WTC11 (cell line): ENCODE measurements at places on chromosomes 16 and 17.

- peak; percentile 58 for DNase-seq
Measured at GRCh38 chr16:88924834-88925539, 52.0 kb downstream of the CBFA2T3 start.

DNA sequence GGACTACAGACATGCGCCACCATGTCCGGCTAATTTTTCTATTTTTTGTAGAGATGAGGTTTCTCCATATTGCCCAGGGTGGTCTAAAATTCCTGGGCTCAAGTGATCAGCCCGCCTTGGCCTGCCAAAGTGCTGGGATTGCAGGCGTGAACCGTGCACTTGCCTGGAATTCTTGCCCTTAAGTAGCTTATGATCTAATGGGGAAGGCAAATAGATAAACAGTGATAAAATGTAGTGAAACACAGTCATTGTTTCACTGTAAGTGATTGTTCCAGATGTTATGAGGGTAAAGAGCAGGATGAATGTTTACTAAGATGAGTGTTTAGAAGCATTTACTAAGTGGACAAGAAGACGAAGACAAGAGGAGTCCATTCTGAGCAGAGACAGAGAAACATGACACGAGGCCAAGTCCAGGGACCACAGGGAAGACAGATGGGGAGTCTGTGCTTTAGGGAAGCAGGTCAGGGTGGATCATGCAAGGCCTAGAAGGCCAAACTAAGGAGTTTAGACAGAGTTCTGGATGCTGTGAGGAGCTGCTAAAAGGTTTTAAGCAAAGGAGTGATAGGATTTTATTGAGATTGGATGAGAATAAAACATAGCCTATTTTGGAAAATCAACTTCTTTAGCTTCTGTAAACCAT is 36.9 kb downstream of the YPEL2 start:
- no peak for DNase-seq

- DNase-seq = no peak
Measured at GRCh38 chr16:57390636-57391295, 13.8 kb upstream of the CCL17 start.

- no peak for DNase-seq
Measured at GRCh38 chr16:24929409-24929808, 83.6 kb downstream of the SLC5A11 start.

DNA sequence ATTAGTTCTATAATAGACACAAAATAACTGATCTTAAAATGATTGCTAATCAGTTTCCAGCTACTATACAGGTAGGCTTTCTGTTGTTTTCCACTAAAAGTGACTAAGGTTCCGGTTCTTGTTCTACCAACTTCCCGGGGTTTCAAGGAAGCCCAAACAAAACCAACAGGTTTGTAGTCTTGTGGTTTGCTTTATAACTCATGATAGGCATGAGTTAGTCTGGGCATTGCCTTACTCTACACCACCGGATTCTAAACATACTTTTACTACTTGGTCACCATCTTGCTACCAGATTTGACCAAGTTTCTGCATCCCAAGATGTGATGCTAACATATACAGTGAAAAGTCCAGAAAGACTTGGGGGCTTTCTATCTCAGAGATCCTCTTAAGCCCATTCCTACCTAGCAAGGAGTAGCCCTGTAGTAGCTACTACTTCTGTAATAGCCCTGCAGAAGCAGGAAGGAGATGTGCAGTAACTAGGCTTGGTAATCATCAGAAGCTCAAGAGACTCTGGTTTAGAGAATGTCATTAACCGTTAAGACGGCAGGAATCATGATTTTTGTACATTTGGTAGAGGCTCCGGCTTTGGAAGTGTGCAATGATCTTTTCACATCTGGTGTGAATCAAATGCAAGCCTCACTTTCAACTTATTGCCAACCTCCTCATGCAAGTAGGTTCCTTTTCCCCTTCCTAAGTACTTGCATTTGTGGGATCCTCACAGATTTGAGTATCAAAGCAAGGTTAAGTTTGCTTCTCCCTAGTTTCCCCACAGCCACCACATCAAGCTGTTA is 1.6 kb downstream of the FAM117A start:
- no peak for DNase-seq

GRCh38 chr17:56774650-56775049 is 59.1 kb downstream of the C17orf67 start:
- no peak for DNase-seq

DNA sequence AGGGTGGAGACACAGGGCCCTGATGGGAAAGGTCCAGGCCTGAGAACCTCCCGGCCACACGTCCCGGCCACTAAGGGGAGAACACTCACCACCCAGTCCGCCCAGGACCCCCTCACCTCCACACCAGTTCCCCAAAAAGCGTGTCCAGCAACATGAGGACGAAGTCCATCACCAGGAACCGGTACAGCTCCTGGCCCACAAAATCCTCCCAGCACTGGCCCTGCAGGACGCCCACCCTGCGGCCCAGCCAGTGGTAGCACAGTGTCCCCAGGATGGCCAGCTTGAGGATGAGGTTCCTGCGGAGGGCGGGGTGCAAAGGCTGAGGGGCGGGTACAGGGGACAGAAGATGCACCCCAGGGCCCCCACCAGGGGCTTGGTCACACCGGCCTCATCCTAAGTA is 8.0 kb downstream of the TMC6 start:
- DNase-seq = no peak

DNA sequence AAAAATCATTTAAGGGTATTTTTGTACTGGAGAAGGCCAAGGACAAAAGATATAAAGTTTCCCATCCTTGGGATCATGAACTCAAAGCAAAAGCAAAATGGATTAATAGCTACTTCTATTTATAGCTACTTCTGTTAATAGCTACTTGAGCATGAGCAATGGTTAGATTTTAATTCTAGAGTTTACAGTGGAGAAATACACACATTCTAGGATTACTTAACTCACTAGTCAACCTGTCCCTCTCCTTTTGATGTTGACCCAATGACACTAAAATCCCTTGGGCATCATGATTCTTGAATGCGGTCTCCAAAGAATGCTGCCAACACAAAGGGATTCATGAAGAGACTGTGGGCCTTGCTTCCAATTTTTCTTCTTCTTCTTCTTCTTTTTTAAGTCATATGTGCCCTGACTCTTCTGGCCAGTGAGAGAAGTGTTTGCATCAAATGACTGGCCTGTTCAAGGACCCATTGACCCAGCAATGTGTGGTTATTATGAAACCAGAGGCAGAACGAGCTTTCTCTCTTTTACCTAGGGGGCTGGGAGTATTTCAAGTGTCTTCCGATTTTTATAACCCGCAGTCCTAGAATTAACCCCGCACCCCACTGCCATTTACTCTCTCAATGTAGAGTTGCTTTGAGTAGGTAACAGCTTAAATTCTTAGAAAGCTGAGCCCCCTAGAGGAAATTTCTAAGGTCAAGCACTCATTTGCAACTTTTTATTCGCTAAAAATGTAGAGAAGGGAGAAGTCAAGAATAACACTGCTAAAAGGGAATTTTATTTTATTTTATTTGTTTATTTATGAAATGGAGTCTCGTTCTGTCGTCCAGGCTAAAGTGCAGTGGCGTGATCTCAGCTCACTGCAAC is 34.6 kb downstream of the OTOA start:
- no peak for DNase-seq
